Mesothelial cell of epicardium (in vitro differentiated cells): ENCODE measurements at places on chromosomes 16 and 17. TPM values are rescaled to one million over a fixed set of nuclear protein-coding genes. Genes with fewer than 3 reads are reported as not detected.
A peak's percentile ranks its signal among the peaks of the same experiment; 100 is the strongest.

DNA sequence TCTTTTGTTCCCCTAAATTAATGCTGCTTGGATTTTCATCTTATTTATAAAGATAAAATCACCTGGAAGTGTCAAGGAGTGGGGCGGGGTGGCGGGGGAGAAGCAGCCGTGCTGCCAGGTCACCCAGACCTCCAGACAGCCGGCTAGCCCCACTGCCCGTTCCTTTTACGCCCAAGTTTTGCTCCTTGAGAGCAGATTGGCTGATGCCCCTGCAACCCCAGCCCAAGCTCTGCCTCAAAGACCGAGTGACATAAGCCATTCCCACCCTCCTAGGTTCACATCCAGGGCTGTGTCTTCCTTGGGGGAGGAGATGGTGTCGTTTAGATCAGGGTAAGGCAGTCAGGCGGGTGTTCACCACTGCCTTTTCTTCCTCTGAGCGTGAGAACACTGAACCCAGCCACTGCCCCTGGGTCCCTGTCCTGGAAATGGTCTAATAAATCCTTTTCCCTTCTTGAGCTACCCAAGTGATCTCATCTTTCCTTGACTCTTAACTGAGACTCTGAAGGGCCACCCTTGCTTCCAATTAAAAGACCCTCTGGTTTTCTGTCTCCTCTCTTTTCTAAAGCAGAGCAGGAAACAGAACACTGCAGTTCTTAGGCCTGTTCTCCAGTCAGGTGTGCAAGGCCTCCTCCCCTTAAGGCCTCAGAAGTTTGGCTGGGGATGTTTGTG, 5.7 kb downstream of the PDF start:
- H3K27me3 ChIP-seq: no peaks in the 10 kb centered on the region
- peaks cover 15% of the 10 kb centered on the region for H3K4me1 ChIP-seq
- H3K27ac ChIP-seq: no peak overlapping the region
- H3K4me3 ChIP-seq: no peak overlapping the region
- DNase-seq: no peak

The GINS2 gene
- total RNA-seq: 13.4 to 15.3 TPM (median 14.8 TPM) in 3 replicates

DNA sequence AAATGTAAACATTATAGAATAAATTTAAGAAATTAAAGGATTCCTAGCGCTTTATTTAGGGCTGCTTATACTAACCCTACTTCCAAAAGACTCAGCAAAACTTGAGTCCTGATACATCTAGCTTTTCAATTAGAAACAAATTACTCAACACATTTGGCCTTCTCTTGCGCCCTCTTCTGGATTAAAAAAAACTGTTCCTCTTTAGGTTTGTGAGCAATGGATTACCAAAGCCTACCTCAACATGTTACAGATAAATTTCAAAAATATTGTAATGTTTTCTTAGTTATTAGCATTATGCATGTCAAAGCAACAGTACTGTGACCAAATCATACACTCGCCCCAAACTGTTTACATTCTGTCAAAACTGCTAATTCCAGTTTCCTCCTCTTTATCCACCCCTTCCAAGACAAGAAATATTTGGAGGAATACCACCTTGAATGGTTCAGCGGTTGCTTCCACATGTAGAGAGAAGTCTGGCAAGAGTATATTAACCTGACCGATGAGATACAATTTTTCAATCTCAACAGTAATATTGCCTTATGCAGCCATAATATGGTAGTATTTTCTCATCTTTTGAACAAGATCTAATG, 2.7 kb downstream of the NUFIP2 start:
- peaks cover 42% of the 10 kb centered on the region for H3K4me1 ChIP-seq
- no peaks in the 10 kb centered on the region for H3K27me3 ChIP-seq
- H3K27ac ChIP-seq: peak overlapping the region; percentile 97

GRCh38 chr17:65297916-65298315, 160.7 kb downstream of the RGS9 start:
- peaks cover 21% of the 10 kb centered on the region for H3K4me1 ChIP-seq
- no peak for DNase-seq
- peaks cover 2% of the 10 kb centered on the region for H3K27me3 ChIP-seq
- H3K27ac ChIP-seq: peak overlapping the region; percentile 48
- no peaks in the 10 kb centered on the region for H3K36me3 ChIP-seq

DNA sequence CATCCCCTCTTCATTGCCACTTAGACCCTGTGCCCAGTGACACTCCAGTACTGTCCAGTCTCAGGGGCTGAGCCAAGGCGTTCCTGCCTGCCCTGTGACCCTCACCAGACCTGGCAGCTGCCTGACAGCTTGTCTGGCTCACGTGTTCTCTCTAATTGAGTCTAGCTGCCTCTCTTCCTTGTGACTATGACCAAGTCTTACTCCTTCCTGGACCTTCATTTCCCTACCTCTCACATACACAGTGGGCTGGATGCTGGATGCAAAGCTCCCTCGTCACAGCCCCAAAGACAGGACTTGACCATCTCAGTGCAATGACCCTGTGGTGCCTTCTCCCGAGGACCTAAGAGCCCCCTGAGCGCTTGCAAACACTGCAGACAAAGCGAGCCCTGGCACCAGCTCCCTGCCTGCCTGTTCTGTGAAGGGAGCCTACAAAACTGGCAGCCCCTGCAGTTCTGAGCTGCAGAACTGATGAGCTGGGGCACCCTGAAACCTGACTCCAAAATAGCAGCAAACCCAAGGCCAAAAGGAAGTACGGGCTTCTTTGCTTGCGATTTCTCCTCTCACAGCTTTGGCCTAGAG, 1.7 kb downstream of the DEXI start:
- no peak for DNase-seq
- no peaks in the 10 kb centered on the region for H3K36me3 ChIP-seq
- peaks cover 50% of the 10 kb centered on the region for H3K4me1 ChIP-seq
- H3K27ac ChIP-seq: no peak overlapping the region
- H3K27me3 ChIP-seq: no peaks in the 10 kb centered on the region
- peak overlapping the region; percentile 90 for H3K4me3 ChIP-seq

DNA sequence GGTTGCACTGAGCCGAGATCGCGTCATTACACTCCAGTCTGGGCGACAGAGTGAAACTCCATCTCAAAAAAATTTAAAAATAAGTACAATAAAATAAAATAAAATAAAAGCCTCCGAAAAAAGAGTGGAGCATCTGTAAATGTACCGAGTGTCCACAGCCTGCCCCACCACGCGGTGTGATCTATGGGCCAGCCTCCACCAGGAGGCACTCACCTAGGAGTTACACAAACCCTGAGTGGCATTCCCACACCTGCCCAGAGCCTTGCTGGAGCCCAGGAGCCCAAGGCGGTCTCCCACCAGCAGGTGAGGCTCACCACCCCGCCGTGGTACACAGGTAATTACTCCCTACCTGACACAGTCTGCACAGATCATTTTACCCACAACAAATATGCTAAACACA, 183.2 kb downstream of the ZNF423 start:
- DNase-seq: no peak
- no peaks in the 10 kb centered on the region for H3K36me3 ChIP-seq
- H3K27me3 ChIP-seq: no peaks in the 10 kb centered on the region
- H3K4me3 ChIP-seq: no peak overlapping the region
- no peak overlapping the region for H3K27ac ChIP-seq

The KCNJ2 gene
- total RNA-seq: 22.8 to 28.4 TPM (median 26.8 TPM) in 3 replicates

DNA sequence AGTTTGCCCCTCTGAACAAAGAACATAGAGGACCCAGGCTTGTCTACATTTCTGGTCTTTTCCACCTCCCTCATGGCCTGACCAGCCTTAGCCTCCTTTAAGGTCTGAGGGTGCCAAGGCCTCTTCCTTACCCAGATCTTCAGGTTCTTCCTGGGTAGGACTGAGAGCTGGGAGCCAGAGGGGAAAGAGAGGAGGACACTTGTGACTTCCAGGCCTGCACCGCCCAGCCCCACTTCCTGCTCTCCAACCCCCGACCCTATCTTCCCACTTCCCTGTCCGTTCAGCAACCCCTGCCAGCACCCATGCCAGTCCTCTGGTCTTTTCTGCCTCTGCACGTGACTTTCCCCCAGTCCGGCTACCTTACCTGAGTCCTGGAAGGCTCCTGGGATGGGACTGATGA, 534 bp downstream of the PRSS36 start:
- H3K27me3 ChIP-seq: peaks cover 42% of the 10 kb centered on the region
- H3K4me1 ChIP-seq: peaks cover 4% of the 10 kb centered on the region
- H3K4me3 ChIP-seq: no peak overlapping the region
- no peaks in the 10 kb centered on the region for H3K36me3 ChIP-seq
- no peak for DNase-seq

GRCh38 chr17:41523787-41524186, 4.3 kb downstream of the KRT19 start:
- DNase-seq: no peak
- H3K4me3 ChIP-seq: no peak overlapping the region
- H3K36me3 ChIP-seq: peaks cover 23% of the 10 kb centered on the region
- H3K27ac ChIP-seq: peak overlapping the region; percentile 36
- peaks cover 77% of the 10 kb centered on the region for H3K4me1 ChIP-seq

DNA sequence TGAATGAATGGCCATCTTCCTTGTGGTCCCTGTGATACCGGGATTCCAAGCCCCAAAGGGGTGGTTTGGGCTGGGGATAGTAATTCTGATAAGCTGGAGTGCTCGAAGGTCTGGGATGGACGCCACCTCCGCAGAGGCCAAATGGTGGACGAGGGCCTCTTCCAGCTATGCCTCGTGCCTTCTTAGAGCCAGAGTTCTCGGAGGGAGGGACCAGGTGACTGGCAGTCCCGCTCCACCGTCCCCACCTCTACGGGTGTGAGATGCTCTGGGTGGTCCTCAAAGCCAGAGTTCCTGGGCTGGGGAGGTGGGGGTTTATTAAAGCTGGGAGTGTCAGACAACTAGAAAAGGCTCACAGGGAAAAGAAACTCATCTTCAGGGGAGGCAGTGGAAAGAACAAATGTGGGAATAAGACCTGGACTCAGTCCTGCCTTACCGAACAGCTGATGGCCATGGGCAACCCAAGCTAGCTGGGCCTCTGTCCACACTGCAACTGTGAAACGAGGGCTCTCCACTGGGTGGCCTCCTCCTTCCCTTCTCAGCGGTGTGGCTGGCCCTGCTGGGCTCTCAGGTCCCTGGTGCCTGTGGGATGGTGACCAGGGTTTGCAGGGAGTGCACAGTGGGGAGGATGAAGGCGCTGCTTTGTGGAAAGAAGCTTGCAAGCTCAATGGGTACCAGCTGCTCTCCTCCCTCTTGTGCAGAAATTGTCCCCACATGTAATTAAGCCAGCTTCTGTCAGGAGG, 75.2 kb downstream of the N4BP1 start:
- no peak overlapping the region for H3K27ac ChIP-seq
- H3K36me3 ChIP-seq: peaks cover 2% of the 10 kb centered on the region
- no peak for DNase-seq
- H3K4me1 ChIP-seq: peaks cover 25% of the 10 kb centered on the region
- no peak overlapping the region for H3K4me3 ChIP-seq
- H3K27me3 ChIP-seq: no peaks in the 10 kb centered on the region

The BEAN1 gene
- 0.82 to 1.1 TPM (median 1.0 TPM) in 3 replicates for total RNA-seq

The ZP2 gene
- total RNA-seq: not detected in 3 replicates

DNA sequence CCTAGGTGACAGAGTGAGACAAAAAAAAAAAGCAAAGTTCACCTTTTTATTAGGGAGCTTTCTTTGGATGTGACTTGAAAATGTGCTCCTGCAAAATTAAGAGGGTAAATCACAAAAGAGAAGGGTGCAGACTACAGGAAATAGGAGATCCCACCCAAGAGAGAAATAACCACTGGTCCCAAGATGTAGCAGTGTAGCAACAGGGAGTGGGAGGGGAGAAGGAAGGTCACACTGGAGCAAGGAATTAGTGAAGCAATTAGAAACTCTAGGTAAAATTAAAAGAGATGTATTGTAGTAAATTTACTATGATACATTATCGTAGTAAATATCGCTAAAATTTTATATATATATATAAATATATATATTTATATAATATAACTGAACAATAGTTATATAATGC, 12.3 kb upstream of the SPN start:
- H3K36me3 ChIP-seq: no peaks in the 10 kb centered on the region
- DNase-seq: no peak
- no peak overlapping the region for H3K4me3 ChIP-seq
- peaks cover 11% of the 10 kb centered on the region for H3K4me1 ChIP-seq
- H3K27me3 ChIP-seq: no peaks in the 10 kb centered on the region

- no peak for DNase-seq
- no peaks in the 10 kb centered on the region for H3K36me3 ChIP-seq
- peak overlapping the region; percentile 60 for H3K4me3 ChIP-seq
- H3K4me1 ChIP-seq: peaks cover 60% of the 10 kb centered on the region
- H3K27me3 ChIP-seq: no peaks in the 10 kb centered on the region
Measured at GRCh38 chr17:47956791-47957590, 692 bp downstream of the PRR15L start.

DNA sequence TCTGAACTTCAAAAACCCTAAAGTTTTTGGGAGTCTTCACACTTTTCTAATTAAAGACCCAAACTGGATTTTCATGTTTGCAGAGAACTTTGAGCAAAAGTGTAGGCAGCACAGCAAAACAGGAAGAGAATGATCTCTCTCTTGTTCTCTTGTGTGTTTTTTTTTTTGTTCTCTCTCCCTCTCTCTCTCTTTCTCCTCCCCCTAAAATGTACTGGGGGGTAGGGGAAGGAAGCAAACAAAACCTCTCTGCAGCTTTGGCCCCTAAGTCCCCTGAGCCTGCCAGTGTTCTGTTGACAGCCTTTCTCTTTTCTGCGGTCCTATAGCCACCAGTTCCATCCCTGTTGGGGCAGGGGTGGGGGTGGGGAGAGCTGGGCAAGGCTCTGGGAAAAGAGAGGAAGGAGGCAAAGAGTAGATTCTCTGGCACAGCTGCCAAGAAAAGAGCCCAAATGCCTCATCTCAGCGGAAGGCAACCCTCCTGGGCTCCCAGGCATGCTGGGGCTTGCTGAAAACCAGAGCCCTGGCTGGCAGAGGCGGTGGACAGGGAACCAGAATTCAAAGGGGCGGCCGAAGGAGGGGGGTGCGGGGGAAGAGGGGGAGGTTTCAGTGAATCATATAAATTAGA, 295.3 kb downstream of the SOX9 start:
- peaks cover 23% of the 10 kb centered on the region for H3K36me3 ChIP-seq
- H3K4me3 ChIP-seq: no peak overlapping the region
- H3K27me3 ChIP-seq: no peaks in the 10 kb centered on the region
- peak overlapping the region; percentile 25 for H3K27ac ChIP-seq
- peaks cover 23% of the 10 kb centered on the region for H3K4me1 ChIP-seq
- DNase-seq: no peak

GRCh38 chr16:12390074-12390605, 413.5 kb downstream of the CPPED1 start:
- DNase-seq: no peak

The TBC1D28 gene
- total RNA-seq: 0.18 to 0.52 TPM (median 0.45 TPM) in 3 replicates

GRCh38 chr17:72457712-72458111, 336.9 kb downstream of the SOX9 start:
- no peak overlapping the region for H3K4me3 ChIP-seq
- DNase-seq: no peak
- no peaks in the 10 kb centered on the region for H3K36me3 ChIP-seq
- H3K27me3 ChIP-seq: no peaks in the 10 kb centered on the region
- H3K4me1 ChIP-seq: peaks cover 30% of the 10 kb centered on the region

DNA sequence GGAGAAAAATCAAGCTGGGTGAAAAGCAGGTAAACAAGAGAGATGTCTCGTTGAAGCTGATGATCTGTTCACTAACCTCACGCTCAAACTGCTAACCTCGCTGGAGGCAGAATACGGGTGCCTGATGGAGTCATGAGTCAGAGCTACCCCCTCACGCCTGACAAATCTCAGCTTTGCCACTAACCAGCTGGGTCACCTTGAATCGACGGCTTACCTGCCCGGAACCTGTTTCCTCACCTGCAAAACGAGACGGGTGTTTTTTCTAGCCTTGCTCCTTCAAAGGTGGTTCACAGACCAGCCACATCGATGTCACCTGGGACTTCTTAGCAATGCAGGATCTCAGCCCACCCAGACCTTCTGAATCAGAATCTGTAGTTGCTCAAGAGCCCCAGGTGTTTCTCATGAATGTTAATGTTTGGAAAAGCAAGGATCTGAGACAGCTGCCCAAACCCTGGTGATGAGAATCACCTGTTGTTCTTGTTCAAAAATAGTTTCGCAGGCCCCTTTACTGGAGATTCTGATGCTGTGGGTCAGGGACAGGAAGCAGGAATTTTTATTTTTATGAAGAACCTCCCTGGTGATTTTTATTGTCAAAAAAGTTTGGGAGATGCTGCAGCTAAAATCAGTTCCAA, 56.9 kb downstream of the MARCHF10 start:
- no peak for DNase-seq
- H3K4me3 ChIP-seq: no peak overlapping the region
- H3K27me3 ChIP-seq: peaks cover 54% of the 10 kb centered on the region
- peaks cover 36% of the 10 kb centered on the region for H3K4me1 ChIP-seq
